AML-193 (cell line): ENCODE measurements at places on chromosomes 1 and 21.

DNA sequence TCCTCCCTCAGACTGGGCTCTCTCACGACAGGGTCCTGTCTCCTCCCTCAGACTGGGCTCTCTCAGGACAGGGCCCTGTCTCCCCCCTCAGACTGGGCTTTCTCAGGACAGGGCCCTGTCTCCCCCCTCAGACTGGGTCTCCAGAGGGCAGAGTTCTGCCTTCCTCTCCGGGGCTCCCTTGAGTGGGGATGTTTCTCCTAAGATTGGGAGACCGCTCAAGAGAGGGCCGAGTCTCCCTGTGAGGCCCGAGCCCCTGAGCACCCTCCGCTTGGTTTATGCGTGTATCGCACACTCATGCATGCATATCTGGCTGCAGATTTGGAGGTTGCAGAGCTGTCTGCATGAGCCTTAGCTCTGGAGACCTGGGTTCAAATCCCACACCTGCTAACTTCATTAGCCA, 39.3 kb upstream of the CSF3R start:
- no peak for DNase-seq

- DNase-seq: no peak
Observed at GRCh38 chr21:22115746-22116145, 1117.5 kb downstream of the NCAM2 start.

GRCh38 chr1:222950892-222951291, 136.1 kb downstream of the DISP1 start:
- DNase-seq: no peak

GRCh38 chr21:14487490-14488432, 58.4 kb downstream of the SAMSN1 start:
- DNase-seq: no peak

GRCh38 chr1:24489674-24490073, 13.0 kb upstream of the RCAN3 start:
- no peak for DNase-seq

DNA sequence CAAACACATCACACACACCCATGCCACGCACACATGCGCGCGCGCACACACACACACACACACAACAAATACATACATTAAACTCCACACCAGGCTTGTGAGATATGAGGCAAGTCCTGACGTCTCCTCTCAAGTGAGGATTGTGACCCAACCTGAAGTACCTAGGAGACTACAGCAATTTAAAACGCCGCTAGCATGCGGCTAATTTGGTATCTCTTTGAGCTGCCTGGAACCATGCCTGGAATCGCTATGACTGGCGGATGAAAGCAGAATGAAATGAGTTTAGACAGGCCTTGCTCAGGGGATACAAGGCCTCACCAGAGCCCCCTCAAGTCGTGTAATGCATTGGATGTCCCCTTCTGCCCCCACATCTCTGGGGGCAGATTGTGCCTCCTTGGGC, 1.6 kb upstream of the RAB7B start:
- no peak for DNase-seq

- no peak for DNase-seq
Observed at GRCh38 chr1:32772281-32773017, 44.7 kb downstream of the YARS1 start.

DNA sequence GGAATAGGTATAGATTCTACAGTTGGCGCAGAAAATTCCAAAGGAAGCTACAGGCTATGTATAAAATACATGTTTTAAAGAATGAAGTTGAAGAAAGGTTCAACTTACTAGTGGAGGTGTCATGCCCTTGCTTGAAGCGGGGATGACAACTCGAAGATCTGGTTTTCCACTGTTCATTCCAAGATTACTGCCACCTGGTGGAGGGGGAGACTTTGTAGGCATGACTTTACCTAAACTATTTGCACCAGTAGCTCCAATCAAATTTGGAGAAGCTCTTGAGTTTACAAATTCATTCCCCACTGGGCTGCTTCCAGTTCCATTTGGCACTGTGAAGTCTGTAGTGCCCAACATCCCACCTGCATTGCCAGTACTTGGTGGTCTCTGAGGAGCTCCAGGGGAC, 81.7 kb downstream of the AXDND1 start:
- peak; percentile 0 for DNase-seq

DNA sequence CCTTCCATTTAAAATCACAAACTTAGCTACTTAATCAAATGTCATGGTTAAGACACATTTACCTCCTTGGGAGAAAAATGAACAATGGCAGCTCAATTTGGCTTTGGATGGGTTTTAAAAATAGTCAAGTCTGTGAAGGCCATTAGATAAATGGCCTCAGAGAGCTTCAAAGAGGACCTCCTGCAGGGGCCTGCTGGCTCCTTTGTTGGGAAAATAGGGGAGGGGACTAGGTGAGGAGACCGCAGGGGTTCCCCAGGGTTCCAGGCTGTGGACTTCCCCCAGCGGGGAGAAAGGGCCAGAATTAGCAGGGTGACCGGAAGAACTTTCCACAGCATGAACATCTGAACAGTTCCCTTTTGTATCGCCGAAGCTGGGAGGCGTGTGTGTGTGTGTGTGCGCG, 3.4 kb upstream of the AJAP1 start:
- no peak for DNase-seq

DNA sequence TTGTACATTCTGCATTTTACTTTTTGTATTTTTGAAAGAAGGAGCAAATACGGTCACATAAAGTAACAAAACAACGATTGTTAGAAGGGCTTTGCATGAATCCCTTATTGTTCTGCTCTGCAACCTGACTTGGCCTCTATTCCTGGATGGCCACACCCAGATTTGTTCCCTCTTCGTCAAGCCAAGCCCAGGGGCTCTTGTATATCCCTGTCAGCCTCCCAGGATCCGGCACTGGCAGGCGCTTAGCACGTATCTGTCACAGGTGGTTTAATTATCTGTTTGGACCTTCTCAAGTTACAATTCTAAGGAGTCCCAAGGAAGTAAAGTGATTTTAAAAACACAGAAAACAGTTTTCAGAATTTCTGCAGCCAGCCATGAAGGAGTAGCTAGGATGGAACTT, 28.0 kb downstream of the CRYAA start:
- DNase-seq: no peak

DNA sequence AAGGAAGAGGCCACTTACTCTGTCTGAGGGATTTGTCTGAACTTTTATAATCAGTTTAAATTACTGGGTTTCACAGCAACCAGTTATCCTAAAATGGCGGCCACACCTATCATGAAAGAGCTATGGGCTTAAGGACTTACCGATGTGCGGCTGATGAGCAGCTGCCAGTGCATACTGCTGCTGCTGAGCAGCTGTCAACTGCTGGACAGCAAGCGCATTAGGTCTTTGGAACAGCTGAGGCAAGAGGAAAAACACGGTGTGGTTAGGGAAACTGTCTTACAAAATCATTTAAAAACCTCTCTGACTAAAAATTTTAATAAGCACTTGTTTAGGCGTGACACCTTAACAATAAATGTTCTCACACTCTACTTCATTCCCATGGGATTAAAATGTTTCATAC, 72.6 kb upstream of the SDC3 start:
- no peak for DNase-seq

DNA sequence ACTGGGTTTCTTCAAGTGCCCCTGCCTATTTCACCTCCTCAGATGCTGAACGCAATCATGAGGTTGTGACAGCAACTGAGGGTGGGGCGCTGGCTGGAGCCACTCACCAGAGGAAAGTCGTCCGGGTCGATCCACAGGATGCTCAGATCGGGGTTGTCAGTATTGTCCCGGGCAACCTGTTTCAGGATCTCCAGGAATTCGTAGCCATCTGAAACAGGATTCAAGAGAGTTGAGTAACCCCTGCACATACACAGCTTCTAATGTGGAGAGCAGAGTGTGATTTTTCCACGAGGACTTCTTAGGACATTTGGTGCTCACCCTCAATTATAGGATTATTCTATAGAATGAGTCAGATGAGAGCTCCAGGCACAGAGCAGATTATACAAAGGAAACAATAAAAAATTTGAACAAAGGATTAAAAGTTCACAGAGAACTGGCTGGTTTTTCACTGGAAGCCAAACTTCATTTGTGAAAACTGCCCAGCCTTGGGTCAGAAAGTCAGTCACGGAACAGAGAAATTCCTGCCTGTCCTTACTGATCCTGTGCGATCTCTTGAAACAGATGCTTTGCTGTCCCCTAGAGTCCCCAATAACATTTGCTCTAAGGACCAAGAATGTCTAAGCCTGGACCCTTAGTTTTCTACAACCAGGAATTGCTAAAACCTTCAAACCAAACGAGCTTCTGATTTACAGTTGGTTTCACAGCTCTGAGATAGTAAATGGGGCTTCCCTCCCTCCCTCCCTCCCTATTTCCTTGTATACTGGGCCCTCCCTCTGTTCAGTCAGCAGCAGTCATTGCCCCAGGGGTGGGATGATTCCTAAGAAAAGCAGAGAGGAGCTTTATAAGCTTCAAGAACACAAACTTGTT, 63.2 kb downstream of the CASQ2 start:
- no peak for DNase-seq

DNA sequence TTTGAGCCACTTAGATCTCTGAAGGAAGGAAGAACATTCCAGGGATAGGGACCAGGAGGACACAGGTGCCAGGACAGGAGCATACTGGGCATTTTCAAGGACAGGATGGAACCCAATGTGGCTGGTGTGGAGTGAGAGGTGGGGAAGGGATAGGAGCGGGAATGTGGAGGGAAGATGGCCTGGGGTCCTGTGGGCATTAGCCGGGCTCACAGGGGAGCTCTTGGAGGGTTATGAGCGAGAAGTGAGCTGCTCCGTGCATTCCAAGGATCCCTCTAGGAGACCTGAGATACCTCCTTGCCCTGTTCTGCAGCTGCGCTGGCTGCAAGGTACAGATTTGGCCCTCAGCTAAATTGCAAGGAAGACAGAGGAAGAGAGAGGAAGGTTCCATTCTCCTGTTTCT, 87.5 kb downstream of the IER5 start:
- no peak for DNase-seq

- DNase-seq: no peak
Observed at GRCh38 chr1:94056171-94056570, 64.8 kb downstream of the ABCA4 start.

GRCh38 chr21:25636727-25637126, 2.3 kb upstream of the JAM2 start:
- no peak for DNase-seq

DNA sequence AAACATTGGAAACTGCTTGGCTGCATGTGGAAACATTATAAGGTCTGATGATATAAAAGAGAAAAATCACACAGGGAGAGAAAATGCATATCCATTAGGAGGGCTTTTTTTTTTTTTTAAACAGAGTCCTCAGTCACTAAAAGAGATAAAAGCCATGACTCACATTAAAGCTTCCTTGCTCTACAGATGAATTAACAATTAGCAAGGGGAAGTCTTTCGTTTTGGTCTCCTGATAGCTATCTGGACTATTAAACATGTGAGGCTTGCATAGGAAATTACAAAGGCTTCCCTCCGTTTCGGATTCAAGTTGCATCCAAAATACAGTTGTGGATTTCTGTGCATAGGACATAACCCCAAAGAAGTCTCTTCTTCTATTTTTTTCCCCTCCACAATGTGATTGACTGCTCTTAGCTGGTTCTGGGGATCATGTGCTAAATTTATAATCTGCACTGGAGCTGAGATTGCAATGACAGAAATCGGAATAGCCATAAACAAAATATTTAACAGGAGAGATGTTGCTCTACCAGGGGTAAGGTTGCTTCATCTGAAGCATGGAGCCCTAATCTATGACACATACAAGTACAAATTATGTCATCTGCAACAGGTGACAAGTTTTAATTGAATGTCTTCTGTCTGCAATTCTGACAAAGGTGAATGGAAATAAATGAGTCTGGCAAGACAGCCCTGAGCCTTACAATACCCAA, 146.8 kb downstream of the ESRRG start:
- no peak for DNase-seq

DNA sequence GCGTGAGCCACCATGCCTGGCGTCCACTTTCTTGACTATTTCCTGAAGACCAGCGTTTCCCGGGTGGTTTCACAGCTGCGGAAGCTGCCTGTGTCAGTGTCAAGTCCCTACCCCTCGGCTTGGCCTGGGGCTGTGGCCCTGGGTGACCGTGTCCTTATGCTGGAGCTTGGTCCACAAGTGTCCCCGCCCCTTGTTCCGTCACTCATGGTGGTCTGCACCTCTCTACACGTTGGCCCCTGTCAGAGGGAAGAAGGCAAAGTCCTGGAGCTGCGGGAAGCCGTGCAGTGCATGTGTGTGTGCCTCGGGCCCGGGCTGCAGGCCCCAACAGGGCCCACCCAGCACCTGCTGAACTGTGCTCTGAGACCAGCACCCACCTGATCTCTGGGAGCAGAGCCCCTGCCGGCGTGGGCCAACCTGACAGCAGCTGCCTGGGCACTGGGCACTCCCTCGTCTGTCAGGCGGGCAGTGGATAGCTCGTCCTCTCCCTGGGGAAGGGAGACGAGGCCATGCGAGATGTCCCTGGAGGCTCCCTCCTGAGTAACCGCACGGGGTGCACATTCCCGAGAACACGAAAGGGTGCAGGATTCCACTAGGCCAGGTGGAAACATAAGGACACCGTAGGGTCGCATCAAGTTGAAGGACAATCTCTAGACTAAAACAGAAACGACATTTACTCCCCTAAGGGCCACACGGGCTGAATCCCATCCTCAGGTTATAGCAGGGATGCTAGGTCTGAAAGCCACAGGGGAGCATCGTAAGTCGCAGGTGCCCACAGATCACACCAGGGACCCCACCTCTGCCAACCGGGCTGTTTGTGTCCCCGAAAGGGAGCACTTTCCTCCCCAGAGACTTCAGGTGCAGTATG, 2.4 kb upstream of the C1orf159 start:
- DNase-seq: no peak

DNA sequence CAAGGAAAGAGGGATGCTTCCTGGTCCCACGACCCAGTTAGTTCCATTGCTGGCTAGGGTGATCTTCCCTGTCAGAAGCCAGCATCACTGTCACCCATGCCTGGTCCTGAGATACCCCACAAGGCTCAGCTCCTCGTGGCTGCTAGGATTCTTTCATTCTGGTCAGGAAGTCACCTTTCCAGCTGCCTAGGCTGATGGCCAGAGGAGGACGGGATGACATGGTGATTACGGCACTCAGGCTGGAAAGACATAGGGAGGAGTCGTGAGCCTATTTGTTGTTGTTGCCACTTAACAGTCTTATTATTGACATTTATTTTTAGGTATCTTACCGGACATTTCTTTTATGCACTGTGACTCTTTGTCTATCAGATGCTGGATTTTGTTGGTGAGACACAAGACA, 20.0 kb upstream of the MAPKAPK2 start:
- no peak for DNase-seq

DNA sequence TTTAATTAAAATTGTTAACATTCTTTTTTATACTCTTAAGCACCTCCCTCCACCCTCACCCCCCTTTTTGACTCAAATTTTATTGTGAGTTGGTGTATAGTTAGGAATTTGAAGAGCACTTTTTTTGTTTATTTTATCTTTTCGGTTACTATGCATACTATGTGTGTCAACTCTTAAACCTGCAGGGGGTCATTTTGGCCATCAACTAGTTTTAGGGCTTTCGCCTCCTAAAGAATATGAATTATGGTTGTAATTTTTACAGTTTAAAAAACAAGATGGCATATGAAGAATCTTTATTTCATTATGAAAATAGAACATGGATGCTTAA, 9.7 kb downstream of the BACH1 start:
- no peak for DNase-seq
